Transverse colon (tissue), 4 donors: ENCODE measurements at places on chromosomes 6 and 20. TPM values are rescaled to one million over a fixed set of nuclear protein-coding genes. Genes with fewer than 3 reads are reported as not detected.

- H3K27ac ChIP-seq, result peak within 1 kb of the TSS; percentile 80
- peaks cover 7% of the 10 kb centered on the region for H3K4me1 ChIP-seq
- H3K4me3 ChIP-seq, result peak within 1 kb of the TSS; percentile 74
- DNase-seq, result peak; percentile 89
These were observed at the start of gene LRRC73 for GRCh38 chr6:43509984-43510826. TSS of gene LRRC73 (minus strand) at chr6:43510346. CDS start at chr6:43509785, 561 bp downstream.

The TRAM2 gene
- total RNA-seq, result 9.4 TPM

The SYCP2 gene
- 0.82 TPM for total RNA-seq

GRCh38 chr6:118506071-118506638 is 41.9 kb upstream of the PLN start:
- no peak overlapping the region for H3K27ac ChIP-seq
- DNase-seq, result no peak
- H3K27me3 ChIP-seq, result no peaks in the 10 kb centered on the region
- no peak overlapping the region for H3K4me3 ChIP-seq
- no peaks in the 10 kb centered on the region for H3K36me3 ChIP-seq
- no peaks in the 10 kb centered on the region for H3K4me1 ChIP-seq

DNA sequence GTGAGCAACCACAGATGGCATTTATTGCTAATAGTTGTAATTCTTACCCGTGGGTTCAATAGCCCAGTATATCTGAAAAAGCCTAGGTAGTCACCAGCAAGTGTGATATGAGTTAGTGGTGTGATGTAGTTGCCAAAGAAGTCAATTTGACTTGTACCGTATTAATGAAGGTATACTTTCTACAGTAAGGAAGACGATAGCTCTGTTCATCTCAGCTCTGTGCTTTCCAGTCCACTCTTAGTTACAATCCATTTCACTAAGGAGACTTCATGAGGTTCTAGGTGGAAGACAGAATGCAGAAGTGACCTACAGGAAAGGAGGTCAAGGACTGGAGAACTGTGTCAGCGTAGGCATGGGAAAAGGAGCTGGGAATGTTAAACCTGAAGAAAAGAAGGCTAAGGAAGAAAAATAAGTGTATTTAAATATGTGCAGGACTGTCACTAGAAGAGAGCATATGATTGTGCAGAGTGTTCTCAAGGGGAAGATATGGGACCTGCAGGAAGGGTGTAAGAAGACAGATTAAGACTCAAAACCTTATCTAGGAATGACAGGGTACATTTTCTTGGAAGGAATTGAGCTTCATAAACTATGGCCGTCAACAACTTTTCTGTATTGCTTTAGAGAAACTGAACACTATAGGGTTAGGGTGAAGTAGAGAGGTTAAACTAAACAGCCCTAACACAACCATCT is 116.9 kb upstream of the SCGN start:
- H3K27me3 ChIP-seq, result no peaks in the 10 kb centered on the region
- H3K4me3 ChIP-seq, result no peak overlapping the region
- H3K4me1 ChIP-seq, result no peaks in the 10 kb centered on the region
- no peak overlapping the region for H3K27ac ChIP-seq

DNA sequence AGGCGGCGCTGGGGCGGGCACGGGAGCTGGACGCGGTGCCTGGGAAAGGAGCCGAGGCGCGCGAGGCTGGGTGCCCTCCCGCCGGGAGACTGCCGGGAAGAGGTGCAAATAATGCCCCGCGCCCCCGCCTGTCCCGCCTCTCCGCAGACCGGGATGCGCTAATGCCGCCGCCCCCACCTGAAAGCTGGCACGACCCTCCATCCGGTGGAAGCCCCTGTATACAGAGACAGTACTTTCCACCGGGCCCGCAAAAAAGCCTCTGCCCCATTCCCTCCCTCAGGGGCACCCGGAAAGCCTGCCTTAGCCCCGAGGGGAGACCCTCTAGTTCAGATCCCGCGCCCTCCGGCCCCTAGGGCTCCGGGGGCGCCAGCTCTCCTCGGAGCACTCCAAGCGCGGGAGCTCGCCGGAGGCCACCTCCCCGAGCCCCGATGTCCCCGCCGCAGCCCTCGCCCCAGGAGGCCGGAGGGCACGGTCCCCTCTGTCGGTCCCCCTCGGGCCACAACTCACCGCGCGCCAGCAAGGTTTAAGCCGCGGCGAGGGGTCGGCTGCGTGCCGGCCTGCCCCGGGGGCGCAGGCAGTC is 1.2 kb downstream of the GRM4 start:
- H3K4me3 ChIP-seq, result peak overlapping the region; percentile 51
- no peak overlapping the region for H3K27ac ChIP-seq
- no peak for DNase-seq
- H3K36me3 ChIP-seq, result no peaks in the 10 kb centered on the region
- H3K4me1 ChIP-seq, result peaks cover 23% of the 10 kb centered on the region
- peaks cover 90% of the 10 kb centered on the region for H3K27me3 ChIP-seq

DNA sequence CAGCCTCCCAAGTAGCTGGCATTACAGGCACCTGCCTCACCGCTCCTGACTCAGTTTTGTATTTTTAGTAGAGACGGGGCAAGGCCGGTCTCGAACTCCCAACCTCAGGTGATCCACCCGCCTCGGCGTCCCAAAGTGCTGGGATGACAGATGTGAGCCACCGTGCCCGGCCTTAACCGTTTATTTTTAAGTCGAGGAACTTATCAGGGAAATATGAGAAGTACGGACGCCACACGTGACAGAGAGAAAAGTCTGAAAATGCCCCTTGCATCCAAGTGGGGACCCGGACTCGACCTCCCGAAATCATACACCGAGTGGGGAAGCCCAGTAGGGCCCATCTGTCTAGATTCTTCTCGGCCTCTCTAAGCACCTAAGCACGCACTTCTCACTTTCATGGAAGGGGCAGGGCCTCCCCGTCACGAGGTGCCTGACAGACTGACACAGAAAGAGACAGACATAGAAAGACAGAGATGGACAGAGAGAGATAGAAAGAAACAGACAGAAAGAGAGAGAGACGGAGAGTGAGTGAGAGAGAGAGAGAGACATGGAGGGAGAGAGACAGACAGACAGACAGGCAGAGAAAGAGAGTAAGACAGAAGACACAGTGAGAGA is 756.5 kb upstream of the DEFB115 start:
- H3K27ac ChIP-seq, result no peak overlapping the region
- H3K4me3 ChIP-seq, result no peak overlapping the region
- no peaks in the 10 kb centered on the region for H3K36me3 ChIP-seq
- H3K27me3 ChIP-seq, result no peaks in the 10 kb centered on the region
- DNase-seq, result no peak
- no peaks in the 10 kb centered on the region for H3K4me1 ChIP-seq

- H3K36me3 ChIP-seq, result no peaks in the 10 kb centered on the region
- H3K27me3 ChIP-seq, result no peaks in the 10 kb centered on the region
- H3K4me1 ChIP-seq, result peaks cover 19% of the 10 kb centered on the region
- H3K27ac ChIP-seq, result peak overlapping the region; percentile 93
- DNase-seq, result peak; percentile 27
These were observed 1.0 kb downstream of the GMEB2 start for GRCh38 chr20:63625771-63626423.

GRCh38 chr20:49286689-49287551 is 9.1 kb upstream of the ZNFX1 start:
- H3K36me3 ChIP-seq, result peaks cover 34% of the 10 kb centered on the region
- H3K27ac ChIP-seq, result no peak overlapping the region
- no peaks in the 10 kb centered on the region for H3K27me3 ChIP-seq

GRCh38 chr6:143333749-143334520 is 116.6 kb downstream of the ADAT2 start:
- no peaks in the 10 kb centered on the region for H3K27me3 ChIP-seq
- DNase-seq, result no peak
- peaks cover 3% of the 10 kb centered on the region for H3K36me3 ChIP-seq
- no peak overlapping the region for H3K4me3 ChIP-seq
- H3K4me1 ChIP-seq, result no peaks in the 10 kb centered on the region
- no peak overlapping the region for H3K27ac ChIP-seq

DNA sequence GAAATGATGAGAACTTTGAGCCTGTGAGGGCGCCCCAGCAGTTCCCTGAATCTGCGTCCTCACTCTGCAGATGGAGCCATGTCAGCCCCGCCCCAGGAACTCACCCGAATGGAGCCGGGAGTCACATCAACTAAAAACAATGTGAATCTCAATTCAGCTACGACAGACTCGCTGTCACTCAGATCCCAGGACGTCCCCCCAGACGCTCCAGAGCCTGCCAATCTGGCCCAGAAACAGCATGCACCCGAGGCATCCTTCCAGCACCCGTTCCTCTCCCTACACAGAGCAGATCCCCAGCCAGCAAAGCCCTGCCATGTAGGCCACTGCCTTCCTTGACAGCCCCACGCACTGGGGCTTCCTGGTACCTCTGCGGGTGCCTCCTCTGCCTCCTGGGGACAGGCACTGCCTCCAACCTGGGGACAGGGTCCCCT is 248.0 kb downstream of the TTLL2 start:
- H3K27me3 ChIP-seq, result no peaks in the 10 kb centered on the region
- DNase-seq, result no peak
- H3K27ac ChIP-seq, result no peak overlapping the region
- H3K4me1 ChIP-seq, result peaks cover 9% of the 10 kb centered on the region
- no peak overlapping the region for H3K4me3 ChIP-seq

DNA sequence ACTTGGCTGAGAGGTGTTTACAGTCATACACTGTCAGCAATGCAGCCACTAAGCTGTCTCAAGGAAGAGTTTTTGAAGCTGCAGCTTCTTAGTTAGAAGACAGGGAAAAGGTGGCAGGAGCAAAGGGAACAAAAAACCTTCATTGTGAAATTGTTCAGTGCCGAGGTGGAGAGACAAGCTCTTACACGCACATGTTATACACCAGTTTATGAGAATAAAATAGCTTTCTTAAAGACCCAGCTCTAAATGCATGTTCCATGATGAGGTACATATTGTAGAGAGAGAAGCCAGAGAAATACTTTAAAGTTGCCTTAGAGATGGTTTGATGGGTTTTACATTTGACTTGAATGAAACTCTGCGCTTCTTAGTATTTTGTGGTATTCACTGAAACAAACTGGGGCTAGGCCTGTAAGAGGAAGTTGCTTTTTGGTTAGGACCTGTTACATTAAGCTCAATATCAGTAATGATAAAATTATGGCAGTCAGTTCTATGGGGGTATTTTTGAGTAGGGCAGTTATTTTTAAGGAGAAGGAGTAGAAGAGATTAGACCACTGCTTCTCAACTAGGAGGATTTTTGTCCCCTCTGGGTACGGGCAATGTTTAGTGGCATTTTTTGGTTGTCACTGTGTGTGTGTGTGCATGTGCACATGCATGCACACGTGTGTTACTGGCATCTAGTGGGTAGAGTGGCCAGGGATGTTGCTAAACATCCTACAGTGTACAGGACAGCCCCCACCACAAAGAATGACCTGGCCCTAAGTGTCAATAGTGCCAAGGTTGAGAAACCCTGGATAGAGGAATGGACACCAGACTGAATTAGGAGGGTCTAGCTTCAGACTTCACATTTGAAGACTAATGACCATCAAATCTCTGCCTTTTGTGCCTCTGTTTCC is 9.8 kb downstream of the NEDD9 start:
- DNase-seq, result no peak
- H3K36me3 ChIP-seq, result no peaks in the 10 kb centered on the region
- H3K27ac ChIP-seq, result peak overlapping the region; percentile 83
- no peaks in the 10 kb centered on the region for H3K27me3 ChIP-seq
- H3K4me3 ChIP-seq, result no peak overlapping the region

DNA sequence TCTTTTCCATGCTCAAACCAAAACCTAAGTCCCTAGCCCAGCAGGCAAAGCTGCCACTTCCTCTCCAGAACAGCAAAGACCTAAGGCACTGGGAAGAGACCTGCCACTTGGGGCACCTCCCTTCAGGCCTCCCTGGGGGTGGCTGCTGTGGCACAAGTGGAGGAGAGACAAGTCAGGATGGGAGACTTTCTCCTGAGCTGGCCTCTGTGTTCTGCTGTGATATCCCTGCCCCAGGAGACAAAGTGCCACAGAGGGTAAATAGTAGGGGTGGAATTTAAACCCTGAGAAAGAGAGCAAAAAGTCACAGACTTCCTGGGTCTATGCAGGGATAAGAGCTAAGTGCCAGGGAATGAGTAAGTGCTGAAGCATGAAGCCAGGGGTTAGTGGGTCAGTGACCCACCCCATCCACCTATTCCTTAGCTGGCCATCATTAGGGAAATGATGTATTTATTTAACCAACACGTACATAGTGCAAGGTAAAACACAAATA is 84.2 kb downstream of the MRPL14 start:
- no peaks in the 10 kb centered on the region for H3K27me3 ChIP-seq
- no peak for DNase-seq
- H3K4me3 ChIP-seq, result no peak overlapping the region

DNA sequence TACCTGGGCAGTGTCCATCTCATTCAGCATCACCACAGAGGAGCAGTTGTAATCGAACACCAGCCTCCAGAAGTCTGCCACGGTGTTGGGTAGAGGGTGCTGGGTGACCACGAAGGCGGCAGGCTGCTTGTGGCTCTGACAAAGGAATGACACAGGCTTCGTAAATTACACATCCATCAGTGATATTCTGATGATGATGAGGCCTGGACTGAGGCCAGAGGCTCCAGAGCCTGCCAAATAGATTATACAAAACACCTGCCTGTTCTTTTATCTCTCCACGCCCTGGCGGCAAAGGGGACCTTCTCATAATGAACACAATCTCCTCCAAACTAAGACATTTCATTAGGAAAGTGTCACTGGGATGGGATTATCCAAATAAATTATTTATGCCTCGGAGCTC is 480.2 kb upstream of the CHD6 start:
- H3K27ac ChIP-seq, result no peak overlapping the region
- no peaks in the 10 kb centered on the region for H3K4me1 ChIP-seq
- no peak overlapping the region for H3K4me3 ChIP-seq

- no peaks in the 10 kb centered on the region for H3K27me3 ChIP-seq
- no peak overlapping the region for H3K27ac ChIP-seq
These were observed 115.6 kb downstream of the TMEM170B start for GRCh38 chr6:11653028-11653583.

GRCh38 chr6:138307816-138308730 is 69.6 kb upstream of the SMIM28 start:
- H3K4me3 ChIP-seq, result no peak overlapping the region
- H3K27ac ChIP-seq, result no peak overlapping the region
- no peaks in the 10 kb centered on the region for H3K4me1 ChIP-seq
- no peaks in the 10 kb centered on the region for H3K27me3 ChIP-seq

GRCh38 chr20:24915892-24916291 is 33.2 kb upstream of the CST7 start:
- no peaks in the 10 kb centered on the region for H3K27me3 ChIP-seq
- no peak for DNase-seq
- no peaks in the 10 kb centered on the region for H3K36me3 ChIP-seq
- H3K4me1 ChIP-seq, result peaks cover 5% of the 10 kb centered on the region
- H3K27ac ChIP-seq, result no peak overlapping the region

DNA sequence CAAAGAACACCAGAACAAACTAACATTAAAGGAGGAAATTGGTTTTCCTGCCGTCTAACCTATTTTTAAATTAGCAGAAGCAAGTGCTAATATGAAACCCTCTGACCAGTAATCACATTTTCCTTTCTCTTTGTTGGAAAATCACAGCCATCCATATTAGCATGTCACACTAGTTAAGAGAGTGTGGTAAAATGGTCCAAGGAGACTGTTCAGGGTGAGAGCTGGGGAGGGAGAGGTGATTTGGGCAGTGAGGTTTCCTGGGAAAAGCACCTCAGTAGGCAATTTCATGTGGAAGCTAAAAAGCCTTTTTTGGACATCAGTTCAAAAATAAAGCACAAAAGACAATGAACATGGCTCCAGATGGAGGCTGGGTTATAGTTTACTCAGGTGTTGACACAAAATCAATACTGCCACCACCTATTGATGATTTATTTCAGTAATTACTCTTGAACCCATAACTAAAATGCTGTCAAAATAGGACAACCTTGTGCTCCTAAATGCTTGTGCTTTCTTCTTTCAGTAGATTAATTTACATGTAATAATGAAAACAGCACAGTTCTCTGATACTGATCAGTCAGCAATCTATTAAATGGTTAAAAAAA is 333.2 kb downstream of the SAMD5 start:
- no peak for DNase-seq
- no peaks in the 10 kb centered on the region for H3K36me3 ChIP-seq
- H3K4me3 ChIP-seq, result no peak overlapping the region
- no peaks in the 10 kb centered on the region for H3K4me1 ChIP-seq
